Vagina (tissue), 2 donors: ENCODE measurements at places on chromosomes 4 and X.

GRCh38 chr4:85598936-85599335, 124.0 kb downstream of the ARHGAP24 start:
- H3K27me3 ChIP-seq = no peaks in the 10 kb centered on the region
- H3K4me3 ChIP-seq = no peak overlapping the region
- no peak overlapping the region for H3K27ac ChIP-seq
- DNase-seq = no peak

DNA sequence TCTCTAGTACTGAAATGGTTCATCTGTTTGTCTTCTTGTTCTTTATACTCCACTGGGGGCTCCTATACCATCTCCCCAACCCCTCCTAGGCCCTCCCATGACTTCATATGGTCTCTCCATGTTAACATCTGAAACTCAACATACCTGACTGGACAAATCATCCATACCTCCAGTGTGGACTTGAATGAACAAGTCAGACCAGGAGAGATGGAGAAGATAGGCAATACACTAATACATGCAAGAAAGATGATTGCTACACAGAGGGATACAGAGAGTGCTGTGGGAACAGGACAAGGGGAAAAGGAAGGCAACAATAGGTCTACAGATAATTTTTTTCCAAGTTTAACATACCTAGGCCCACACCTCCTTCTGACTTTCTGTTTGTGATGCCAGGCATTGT, 175.1 kb downstream of the FHIP1A start:
- H3K4me1 ChIP-seq = no peaks in the 10 kb centered on the region
- H3K27me3 ChIP-seq = no peaks in the 10 kb centered on the region
- DNase-seq = no peak
- no peak overlapping the region for H3K27ac ChIP-seq

GRCh38 chr4:91359041-91360031, 944.4 kb upstream of the GRID2 start:
- no peaks in the 10 kb centered on the region for H3K4me1 ChIP-seq
- no peak overlapping the region for H3K27ac ChIP-seq
- no peak overlapping the region for H3K4me3 ChIP-seq
- no peaks in the 10 kb centered on the region for H3K36me3 ChIP-seq

DNA sequence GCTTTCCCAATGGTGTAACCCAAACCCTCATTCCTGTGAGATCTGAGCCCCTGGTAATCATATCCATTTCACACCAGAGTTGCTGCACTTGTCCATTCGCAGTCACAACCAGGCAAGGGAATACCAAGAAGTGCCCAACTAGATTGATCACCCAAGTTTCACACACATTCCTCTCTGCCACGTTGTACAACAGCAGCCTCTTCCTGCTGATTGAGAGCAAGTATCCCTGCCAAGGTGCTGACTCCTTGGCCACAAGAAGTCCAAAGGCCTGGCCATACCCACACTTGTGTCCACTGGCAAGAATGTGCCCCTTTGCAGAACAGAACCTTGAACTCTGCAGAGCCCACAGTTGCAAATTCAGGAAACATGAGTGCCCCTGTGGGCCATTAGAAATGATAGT, 6.5 kb upstream of the ACOT9 start:
- H3K27ac ChIP-seq = no peak overlapping the region
- H3K27me3 ChIP-seq = no peaks in the 10 kb centered on the region

GRCh38 chrX:3075959-3076358, 34.7 kb downstream of the ARSF start:
- H3K27ac ChIP-seq = no peak overlapping the region
- DNase-seq = no peak
- H3K4me3 ChIP-seq = no peak overlapping the region
- no peaks in the 10 kb centered on the region for H3K4me1 ChIP-seq

- no peaks in the 10 kb centered on the region for H3K27me3 ChIP-seq
- no peak for DNase-seq
- no peak overlapping the region for H3K27ac ChIP-seq
- no peak overlapping the region for H3K4me3 ChIP-seq
- no peaks in the 10 kb centered on the region for H3K4me1 ChIP-seq
- H3K36me3 ChIP-seq = no peaks in the 10 kb centered on the region
Measured at GRCh38 chrX:38893441-38893840, 92.2 kb downstream of the MID1IP1 start.

DNA sequence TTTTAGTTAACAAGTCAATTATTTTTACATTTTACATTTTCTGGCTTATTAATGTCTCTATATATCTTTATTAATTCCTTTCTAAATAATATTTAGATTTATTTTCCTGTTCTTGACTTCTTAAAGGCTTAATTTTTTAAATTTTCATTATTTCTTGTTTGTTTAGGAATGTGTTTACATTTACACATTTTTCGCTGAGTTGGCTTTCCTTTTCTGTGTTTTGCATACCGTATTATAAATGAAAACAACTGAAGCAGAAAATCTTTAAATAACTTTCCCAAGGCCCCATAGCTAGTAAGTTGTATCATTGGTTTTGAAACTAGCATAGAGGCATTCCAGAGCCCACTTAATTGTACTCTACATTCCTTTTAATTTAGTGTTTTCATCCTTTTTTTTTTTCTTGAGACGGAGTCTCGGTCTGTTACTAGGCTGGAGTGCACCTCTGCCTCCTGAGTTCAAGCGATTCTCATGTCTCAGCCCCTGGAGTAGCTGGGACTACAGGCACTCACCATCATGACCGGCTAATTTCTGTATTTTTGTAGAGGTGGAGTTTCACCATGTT, 261.6 kb downstream of the IQCM start:
- H3K4me1 ChIP-seq = no peaks in the 10 kb centered on the region
- H3K27ac ChIP-seq = no peak overlapping the region
- no peaks in the 10 kb centered on the region for H3K27me3 ChIP-seq
- DNase-seq = no peak
- H3K4me3 ChIP-seq = no peak overlapping the region

GRCh38 chr4:113007151-113007550, 42.3 kb upstream of the ANK2 start:
- H3K27me3 ChIP-seq = no peaks in the 10 kb centered on the region
- H3K4me1 ChIP-seq = no peaks in the 10 kb centered on the region
- no peak overlapping the region for H3K4me3 ChIP-seq
- no peaks in the 10 kb centered on the region for H3K36me3 ChIP-seq
- H3K27ac ChIP-seq = no peak overlapping the region

- H3K4me1 ChIP-seq = no peaks in the 10 kb centered on the region
- H3K36me3 ChIP-seq = no peaks in the 10 kb centered on the region
- H3K27ac ChIP-seq = no peak overlapping the region
- no peak for DNase-seq
Measured at GRCh38 chr4:110867251-110867960, 244.5 kb upstream of the PITX2 start.

GRCh38 chr4:17657090-17657489, 42.6 kb downstream of the MED28 start:
- no peak for DNase-seq
- H3K36me3 ChIP-seq = no peaks in the 10 kb centered on the region
- H3K4me1 ChIP-seq = no peaks in the 10 kb centered on the region
- H3K27ac ChIP-seq = no peak overlapping the region

GRCh38 chr4:22754116-22754515, 61.4 kb downstream of the GBA3 start:
- no peak overlapping the region for H3K4me3 ChIP-seq
- no peaks in the 10 kb centered on the region for H3K27me3 ChIP-seq
- no peaks in the 10 kb centered on the region for H3K4me1 ChIP-seq
- DNase-seq = no peak
- no peak overlapping the region for H3K27ac ChIP-seq

DNA sequence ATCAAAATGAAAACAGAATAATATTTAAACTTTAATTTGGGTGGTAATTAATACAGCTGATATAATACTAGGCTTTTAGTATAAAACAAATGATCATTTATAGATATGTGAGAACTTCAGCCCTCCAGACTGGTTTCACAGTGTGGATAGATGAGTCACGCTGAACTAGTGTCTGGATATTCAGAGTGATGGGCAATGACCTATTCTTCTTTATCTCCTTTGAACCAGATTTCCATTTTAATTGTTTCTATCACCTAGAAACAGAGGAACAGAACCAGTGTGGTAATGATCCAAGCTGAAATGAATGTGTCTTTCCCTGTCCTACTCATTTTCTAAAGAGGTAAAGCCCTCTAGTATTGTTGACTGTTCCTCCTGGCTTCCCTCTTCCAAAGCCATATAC, 155.2 kb upstream of the GK2 start:
- no peak for DNase-seq
- H3K27me3 ChIP-seq = no peaks in the 10 kb centered on the region
- H3K36me3 ChIP-seq = no peaks in the 10 kb centered on the region
- no peak overlapping the region for H3K4me3 ChIP-seq

GRCh38 chr4:10006231-10006600, 15.1 kb downstream of the SLC2A9 start:
- H3K27me3 ChIP-seq = no peaks in the 10 kb centered on the region
- H3K36me3 ChIP-seq = no peaks in the 10 kb centered on the region
- peak overlapping the region; percentile 57 for H3K27ac ChIP-seq
- peaks cover 37% of the 10 kb centered on the region for H3K4me1 ChIP-seq
- H3K4me3 ChIP-seq = no peak overlapping the region
- no peak for DNase-seq

DNA sequence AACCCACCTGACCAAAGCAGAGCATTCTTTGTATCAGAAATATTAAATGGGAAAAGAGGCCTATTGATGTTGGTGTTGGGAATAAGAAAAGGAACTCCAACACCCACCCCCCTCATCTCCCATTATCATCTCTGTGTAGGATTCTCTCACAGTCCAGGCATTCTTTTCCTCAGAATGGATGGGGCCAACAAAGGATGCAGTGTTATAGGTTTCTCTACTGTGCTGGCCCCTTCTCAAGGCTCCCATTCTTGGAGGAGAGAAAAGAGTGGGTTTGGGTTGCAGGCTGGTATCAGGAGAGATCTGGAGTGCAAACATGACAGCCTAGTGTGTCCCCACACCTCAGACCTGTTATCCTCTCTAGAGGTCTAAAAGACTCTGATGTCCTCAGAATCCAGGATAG, 59.6 kb downstream of the UGT8 start:
- no peaks in the 10 kb centered on the region for H3K4me1 ChIP-seq
- no peaks in the 10 kb centered on the region for H3K36me3 ChIP-seq
- DNase-seq = no peak
- H3K4me3 ChIP-seq = no peak overlapping the region

DNA sequence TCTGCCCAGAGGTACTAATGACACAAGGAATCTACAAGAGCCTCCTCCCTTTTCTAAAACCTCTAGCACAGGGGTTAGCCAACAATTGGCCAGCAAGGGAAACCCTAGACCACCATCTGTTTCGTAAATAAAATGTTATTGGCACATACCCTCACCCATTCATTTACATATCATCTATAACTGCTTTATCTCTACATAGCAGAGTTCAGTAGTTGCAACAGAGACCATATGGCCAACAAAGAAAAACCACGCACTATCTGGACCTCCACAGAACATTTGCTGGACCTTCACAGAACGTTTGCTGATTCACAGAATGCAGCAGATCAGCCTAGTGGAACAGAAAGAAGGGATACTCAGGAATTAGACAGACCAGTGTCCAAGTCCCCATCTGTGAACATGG, 9.4 kb downstream of the SLC2A9 start:
- peaks cover 18% of the 10 kb centered on the region for H3K4me1 ChIP-seq
- no peak for DNase-seq
- no peaks in the 10 kb centered on the region for H3K27me3 ChIP-seq
- no peaks in the 10 kb centered on the region for H3K36me3 ChIP-seq
- no peak overlapping the region for H3K27ac ChIP-seq

GRCh38 chrX:25300994-25301393, 285.2 kb upstream of the ARX start:
- no peaks in the 10 kb centered on the region for H3K36me3 ChIP-seq
- no peaks in the 10 kb centered on the region for H3K4me1 ChIP-seq
- no peaks in the 10 kb centered on the region for H3K27me3 ChIP-seq
- H3K27ac ChIP-seq = no peak overlapping the region

DNA sequence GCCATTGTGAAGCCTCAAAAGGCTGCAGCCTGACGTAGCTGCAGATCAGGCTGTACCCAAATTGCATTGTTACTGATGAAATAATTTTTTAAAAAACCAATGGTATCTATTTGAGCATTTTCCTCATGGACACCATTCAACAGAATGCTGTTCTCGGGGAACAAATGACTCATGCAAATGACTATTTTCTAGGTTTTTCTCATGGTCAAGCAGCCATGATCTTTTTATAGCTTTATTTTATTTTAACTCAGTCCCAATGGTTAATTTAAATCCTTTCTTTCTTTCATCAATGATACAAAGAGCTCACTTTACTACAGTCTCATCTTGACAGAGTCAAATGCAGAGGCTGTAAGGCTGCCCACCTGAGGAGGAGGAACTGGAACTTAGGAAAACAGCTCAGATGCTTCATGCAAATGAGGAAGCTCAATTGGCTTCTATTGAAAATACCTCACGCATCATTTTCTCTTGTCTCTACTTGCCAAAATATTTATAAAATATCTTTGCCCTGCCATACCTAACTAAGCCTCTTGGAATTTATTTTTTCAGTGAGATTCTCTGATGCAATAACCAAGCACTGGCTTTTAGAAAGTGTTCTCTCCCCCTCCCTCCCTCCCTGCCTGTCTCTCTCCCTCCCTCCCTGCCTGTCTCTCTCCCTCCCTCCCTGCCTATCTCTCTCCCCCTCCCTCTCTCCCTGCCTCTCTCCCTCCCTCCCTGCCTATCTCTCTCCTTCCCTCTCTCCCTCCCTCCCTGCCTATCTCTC, 81.0 kb downstream of the SORBS2 start:
- peaks cover 11% of the 10 kb centered on the region for H3K4me1 ChIP-seq
- DNase-seq = no peak
- no peaks in the 10 kb centered on the region for H3K27me3 ChIP-seq
- H3K4me3 ChIP-seq = no peak overlapping the region
- peak overlapping the region; percentile 64 for H3K27ac ChIP-seq

- DNase-seq = no peak
- peak overlapping the region; percentile 49 for H3K4me3 ChIP-seq
- H3K36me3 ChIP-seq = no peaks in the 10 kb centered on the region
Measured at GRCh38 chrX:16711893-16712547, 449 bp downstream of the CTPS2 start.

- no peak overlapping the region for H3K4me3 ChIP-seq
- peaks cover 24% of the 10 kb centered on the region for H3K4me1 ChIP-seq
- peak overlapping the region; percentile 39 for H3K27ac ChIP-seq
- peak; percentile 58 for DNase-seq
Measured at GRCh38 chr4:152944666-152945320, 8.7 kb downstream of the FHDC1 start.

- no peak overlapping the region for H3K4me3 ChIP-seq
- DNase-seq = no peak
- H3K27me3 ChIP-seq = no peaks in the 10 kb centered on the region
- no peak overlapping the region for H3K27ac ChIP-seq
Measured at GRCh38 chrX:107522901-107523300, 73.4 kb downstream of the FRMPD3 start.

- H3K4me1 ChIP-seq = peaks cover 3% of the 10 kb centered on the region
- no peak overlapping the region for H3K27ac ChIP-seq
- no peak for DNase-seq
- no peaks in the 10 kb centered on the region for H3K27me3 ChIP-seq
- no peak overlapping the region for H3K4me3 ChIP-seq
Measured at GRCh38 chr4:109998867-109999584, 86.3 kb downstream of the EGF start.

- no peak for DNase-seq
- H3K36me3 ChIP-seq = no peaks in the 10 kb centered on the region
- H3K27ac ChIP-seq = no peak overlapping the region
- H3K4me1 ChIP-seq = no peaks in the 10 kb centered on the region
- H3K4me3 ChIP-seq = no peak overlapping the region
- no peaks in the 10 kb centered on the region for H3K27me3 ChIP-seq
Measured at GRCh38 chr4:94806376-94806775, 48.6 kb downstream of the BMPR1B start.
